ENCODE measurements at places on chromosomes 3 and 15. TPM values are rescaled to one million over a fixed set of nuclear protein-coding genes. Genes with fewer than 3 reads are reported as not detected.

Gene FBXO40
- total RNA-seq: 147 TPM

Gene SERINC4
- total RNA-seq: 0.43 TPM

Gene MKRN3
- 0.32 TPM for total RNA-seq

Gene RBPMS2
- 242 TPM for total RNA-seq

Gene INKA1
- total RNA-seq: 1.9 TPM

Gene RPL35A
- 563 TPM for total RNA-seq

Gene HDC
- 1.00 TPM for total RNA-seq

Gene DCP1A
- 17.3 TPM for total RNA-seq

Gene CCDC33
- total RNA-seq: not detected

Gene MYO5C
- 2.0 TPM for total RNA-seq

Gene KIF15
- total RNA-seq: 0.30 TPM

Gene C3orf20
- 0.32 TPM for total RNA-seq

Gene LRRK1
- total RNA-seq: 3.5 TPM

Gene DCBLD2
- total RNA-seq: 67.7 TPM

Gene CCDC54
- total RNA-seq: not detected

Gene TADA3
- 50.1 TPM for total RNA-seq

Gene GABRG3
- 0.35 TPM for total RNA-seq

Gene WWTR1
- total RNA-seq: 82.7 TPM

Gene PLA1A
- total RNA-seq: 2.0 TPM

Gene PLA2G4E
- total RNA-seq: 0.08 TPM

Gene GATA2
- 15.6 TPM for total RNA-seq

Gene SSUH2
- 2.4 TPM for total RNA-seq

Gene BUB1B
- 0.43 TPM for total RNA-seq

Gene CNOT10
- total RNA-seq: 13.2 TPM

Gene ZNF662
- total RNA-seq: 6.6 TPM

Gene PLCB2
- 4.6 TPM for total RNA-seq

Gene STAC
- 0.51 TPM for total RNA-seq

Gene GRM7
- total RNA-seq: not detected

Gene LYZL4
- not detected for total RNA-seq

Gene LRRC49
- 83.2 TPM for total RNA-seq

Gene CCK
- total RNA-seq: not detected

Gene GOLGA6L9
- total RNA-seq: 1.8 TPM

Gene SYNPR
- total RNA-seq: 0.46 TPM

Gene CSPG5
- 0.32 TPM for total RNA-seq

Gene RLBP1
- total RNA-seq: not detected

Gene TM6SF1
- total RNA-seq: 2.8 TPM

Gene CKMT1A
- total RNA-seq: 0.32 TPM
